ENCODE measurements at places on chromosomes 7 and 10.
A peak's percentile ranks its signal among the peaks of the same experiment; 100 is the strongest.

- peak; percentile 62 for DNase-seq
Measured at GRCh38 chr7:30974605-30975255, 11.0 kb downstream of the GHRHR start.

DNA sequence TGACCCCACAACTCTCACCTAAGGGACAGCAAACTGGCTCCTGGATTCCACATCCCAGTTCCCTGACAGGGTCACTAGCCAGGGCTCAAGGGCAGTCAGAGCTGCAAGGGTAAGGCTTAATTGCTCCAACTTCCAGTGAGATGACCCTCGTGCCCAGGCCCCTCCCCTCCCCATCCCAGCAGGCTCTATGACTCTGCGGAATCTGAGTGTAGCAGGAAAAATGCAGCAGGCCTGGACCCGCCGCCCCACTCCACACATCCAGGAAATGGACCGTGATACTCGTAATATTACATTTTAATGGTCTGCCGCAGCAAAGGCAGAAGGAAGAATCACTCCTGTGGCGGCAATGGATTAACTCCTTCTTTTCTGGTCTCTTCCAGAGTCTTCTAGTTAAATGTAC is 91.7 kb upstream of the CHST15 start:
- DNase-seq, result no peak

DNA sequence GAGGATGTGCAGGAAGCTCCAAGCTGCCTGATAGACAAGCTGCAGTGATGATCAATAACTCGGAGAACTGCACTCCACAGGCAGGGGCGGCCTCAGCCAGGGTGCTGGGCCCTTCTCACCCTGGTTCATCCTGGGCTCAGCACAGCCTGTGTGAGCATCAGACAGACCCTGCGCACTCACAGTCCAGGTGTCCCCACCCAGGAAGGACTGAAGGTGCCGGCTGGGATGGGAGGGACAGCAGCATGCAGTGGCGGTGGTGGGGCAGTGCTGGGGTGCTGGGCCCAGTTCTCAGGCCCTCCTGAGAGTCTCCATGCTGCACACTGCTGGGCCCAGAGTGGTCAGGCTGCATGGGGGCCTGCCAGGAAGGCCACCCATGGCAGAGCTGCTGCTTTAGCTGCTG is 74.1 kb downstream of the ITIH5 start:
- no peak for DNase-seq

DNA sequence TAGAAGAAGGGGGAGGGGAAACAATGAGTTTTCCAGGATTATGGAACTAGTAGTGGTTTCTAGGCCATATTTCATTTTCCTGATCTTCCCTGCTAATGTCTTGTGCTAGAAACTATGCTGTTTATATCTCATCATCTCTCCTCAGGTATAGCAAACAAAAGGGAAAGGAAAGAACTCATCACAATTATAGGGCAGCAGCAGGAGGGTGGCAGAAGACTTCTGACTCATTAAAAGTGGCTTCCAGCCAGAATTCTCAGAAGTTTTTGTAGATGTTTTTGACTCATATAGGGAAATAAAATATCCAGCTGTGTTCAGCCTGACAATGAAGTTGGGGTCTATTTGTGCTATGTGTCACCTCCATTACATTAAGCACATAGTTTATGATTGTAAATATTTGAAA is 6.5 kb downstream of the AHR start:
- no peak for DNase-seq

DNA sequence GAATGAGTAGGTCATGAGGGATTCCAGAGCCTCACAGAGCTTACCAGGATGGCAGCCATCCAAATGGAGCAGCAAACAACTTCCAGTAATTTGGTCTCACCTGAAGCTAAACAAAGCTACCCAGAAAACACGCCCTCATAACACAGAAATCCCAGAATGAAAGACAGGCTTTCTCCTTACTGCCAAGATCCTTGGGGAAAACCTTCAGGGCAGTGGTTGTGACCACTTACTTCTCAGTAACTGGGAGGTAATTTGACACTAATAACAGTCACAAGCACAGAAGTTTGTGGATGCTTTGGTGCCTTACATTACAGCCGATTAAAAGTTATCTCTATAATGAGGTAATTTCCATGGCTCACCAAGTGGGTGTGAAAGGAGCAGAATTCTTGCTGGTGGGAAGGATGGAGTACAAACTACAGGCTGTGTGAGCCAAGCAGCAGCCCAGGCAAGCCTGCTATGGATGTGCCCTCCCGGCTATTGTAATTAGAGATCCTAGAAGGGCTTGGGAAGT is 10.4 kb downstream of the WDR91 start:
- no peak for DNase-seq

GRCh38 chr7:37442268-37442667 is 6.4 kb downstream of the ELMO1 start:
- no peak for DNase-seq

GRCh38 chr7:104653825-104654401 is 325.5 kb downstream of the LHFPL3 start:
- no peak for DNase-seq

GRCh38 chr7:134284011-134284410 is 32.7 kb downstream of the SLC35B4 start:
- DNase-seq, result no peak

Data from left cardiac atrium (tissue), 4 donors.